ENCODE measurements at places on chromosomes 4 and X.

DNA sequence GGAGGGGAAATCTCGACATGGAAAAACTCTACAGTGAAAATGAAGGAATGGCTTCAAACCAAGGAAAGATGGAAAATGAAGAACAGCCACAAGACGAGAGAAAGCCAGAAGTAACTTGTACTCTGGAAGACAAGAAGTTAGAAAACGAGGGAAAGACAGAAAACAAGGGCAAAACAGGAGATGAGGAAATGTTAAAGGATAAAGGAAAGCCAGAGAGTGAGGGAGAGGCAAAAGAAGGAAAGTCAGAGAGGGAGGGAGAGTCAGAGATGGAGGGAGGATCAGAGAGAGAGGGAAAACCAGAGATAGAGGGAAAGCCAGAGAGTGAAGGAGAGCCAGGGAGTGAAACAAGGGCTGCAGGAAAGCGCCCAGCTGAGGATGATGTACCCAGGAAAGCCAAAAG, 1.3 kb downstream of the TCEAL4 start:
- no peak for DNase-seq

DNA sequence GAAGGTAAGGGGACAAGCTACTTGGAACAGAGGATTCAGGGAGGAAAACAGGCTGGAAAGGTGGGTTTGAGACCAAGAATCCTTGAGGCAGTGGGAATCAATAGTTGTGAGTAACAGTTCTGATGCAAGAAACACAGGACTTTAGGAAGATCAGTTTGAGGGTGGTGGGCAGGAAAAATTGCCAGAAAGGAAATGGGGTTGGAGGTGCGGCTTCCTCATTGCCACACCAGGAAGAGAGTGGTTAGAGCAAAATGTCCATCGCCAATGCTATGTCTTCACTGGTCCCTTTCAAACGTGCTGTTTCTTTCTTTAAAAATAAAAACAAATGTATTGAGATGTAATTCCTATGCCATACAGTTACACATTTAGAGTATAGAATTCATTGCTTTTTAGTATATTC, 57.1 kb upstream of the NOCT start:
- no peak for DNase-seq

- no peak for DNase-seq
Observed at GRCh38 chr4:15536552-15537499, 67.1 kb downstream of the CC2D2A start.

GRCh38 chrX:20143111-20143510, 1.5 kb upstream of the EIF1AX start:
- DNase-seq: no peak

GRCh38 chrX:32868524-32868895, 342.8 kb downstream of the DMD start:
- DNase-seq: no peak

DNA sequence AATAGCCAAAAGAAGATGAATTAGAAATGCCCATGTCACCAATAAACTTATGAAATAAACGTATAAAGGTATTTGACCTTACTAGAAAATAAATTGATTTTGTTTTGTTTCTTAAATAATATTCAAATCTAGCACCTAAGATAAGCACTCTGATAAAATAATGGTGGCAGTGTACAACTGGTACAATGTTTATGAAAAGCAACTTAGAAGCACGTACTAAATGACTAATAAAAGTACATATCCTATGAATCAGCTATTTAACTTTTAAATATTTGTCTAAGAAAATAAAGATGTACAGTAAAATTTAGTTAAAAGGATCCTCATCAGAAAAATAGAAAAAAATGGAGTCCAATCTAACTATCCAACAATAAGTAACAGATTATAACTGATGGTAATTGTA, 6.7 kb downstream of the MANBA start:
- DNase-seq: no peak

DNA sequence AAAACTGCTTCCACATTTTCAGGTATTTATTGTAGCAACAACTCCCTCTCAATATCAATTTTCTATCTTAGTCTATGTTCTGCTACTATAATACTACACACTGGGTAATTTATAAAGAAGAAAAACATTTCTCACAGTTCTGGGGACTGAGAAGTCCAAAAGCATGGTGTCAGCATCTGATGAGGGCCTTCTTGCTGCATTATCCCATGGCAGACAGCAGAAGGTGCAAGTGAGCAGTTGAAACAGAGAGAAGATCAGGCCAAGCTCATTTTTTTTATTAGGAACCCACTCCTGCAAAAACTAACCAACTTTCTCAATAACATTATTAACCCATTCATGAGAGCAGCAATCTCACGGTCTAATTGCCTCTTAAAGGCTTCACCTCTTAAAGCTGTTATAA, 376.0 kb downstream of the RAB28 start:
- DNase-seq: no peak

- DNase-seq: no peak
Observed at GRCh38 chr4:7750523-7750922, 189.1 kb downstream of the AFAP1 start.
